Mucosa of gallbladder (tissue), 1 donor: ENCODE measurements at places on chromosomes 12 and 14.

DNA sequence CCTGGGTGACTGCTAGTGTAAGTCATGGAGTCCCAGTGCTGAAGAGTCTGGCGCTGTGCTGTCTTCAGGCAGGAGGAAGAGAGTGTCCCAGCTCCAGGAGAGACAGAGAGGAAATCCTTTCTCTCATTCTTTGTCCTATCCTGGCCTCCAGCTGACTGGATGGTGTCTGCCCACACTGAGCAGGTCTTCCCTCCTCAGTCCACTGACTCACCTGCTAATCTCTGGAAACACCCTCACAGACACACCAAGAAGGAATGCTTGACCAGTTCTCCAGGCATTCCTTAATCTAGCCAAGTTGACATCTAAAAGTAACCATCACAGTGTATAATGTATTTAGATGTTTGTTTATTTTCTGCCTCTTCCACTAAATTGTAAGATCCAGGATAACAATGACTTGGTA, 53.9 kb downstream of the EMP1 start:
- no peak for DNase-seq

- DNase-seq: no peak
Measured at GRCh38 chr12:116516657-116517056, 42.5 kb upstream of the MAP1LC3B2 start.

DNA sequence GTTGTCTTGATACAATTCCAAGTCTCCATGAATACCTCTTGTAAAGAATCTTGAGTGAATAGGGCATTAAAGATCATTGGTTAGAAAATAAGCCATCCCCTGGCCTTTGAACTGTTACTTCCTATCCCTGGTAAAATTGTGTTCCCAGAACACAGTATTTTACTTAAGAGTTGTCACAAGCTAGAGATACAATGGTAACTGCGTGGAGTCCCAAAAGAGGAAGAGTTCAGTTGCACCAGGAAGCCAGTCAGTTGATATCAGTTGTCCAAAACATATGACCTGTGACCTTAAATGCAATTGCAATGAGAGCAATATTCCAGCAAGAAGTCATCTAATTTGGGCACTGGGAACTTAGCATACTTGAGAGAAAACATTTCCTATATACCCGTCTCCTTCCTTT, 117.3 kb downstream of the NEDD1 start:
- no peak for DNase-seq

- DNase-seq: no peak
Measured at GRCh38 chr14:90857866-90858265, 41.6 kb upstream of the TTC7B start.

GRCh38 chr12:38175538-38175937, 141.0 kb upstream of the ALG10B start:
- DNase-seq: no peak

GRCh38 chr14:68937471-68938270, 41.4 kb downstream of the ACTN1 start:
- peak; percentile 84 for DNase-seq

DNA sequence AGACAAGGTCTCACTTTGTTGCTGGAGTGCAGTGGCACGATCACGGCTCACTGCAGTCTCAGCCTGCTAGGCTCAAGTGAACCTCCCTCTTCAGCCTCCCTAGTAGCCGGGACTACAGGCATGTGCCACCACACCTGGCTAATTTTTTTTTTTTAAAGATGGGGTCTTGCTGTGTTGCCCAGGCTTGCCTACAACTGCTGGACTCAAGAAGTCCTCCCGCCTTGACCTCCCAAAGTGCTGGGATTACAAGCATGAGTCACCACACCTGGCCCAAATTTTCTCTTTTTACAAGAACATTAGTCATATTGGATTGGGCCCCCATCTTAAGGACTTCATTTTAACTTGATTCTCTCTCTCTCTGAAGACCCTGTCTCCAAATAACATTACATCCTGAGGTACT, 7.0 kb upstream of the HECTD4 start:
- no peak for DNase-seq

- no peak for DNase-seq
Measured at GRCh38 chr14:87540339-87540738, 452.6 kb downstream of the GALC start.

GRCh38 chr12:65935906-65936901, 111.9 kb downstream of the HMGA2 start:
- no peak for DNase-seq

DNA sequence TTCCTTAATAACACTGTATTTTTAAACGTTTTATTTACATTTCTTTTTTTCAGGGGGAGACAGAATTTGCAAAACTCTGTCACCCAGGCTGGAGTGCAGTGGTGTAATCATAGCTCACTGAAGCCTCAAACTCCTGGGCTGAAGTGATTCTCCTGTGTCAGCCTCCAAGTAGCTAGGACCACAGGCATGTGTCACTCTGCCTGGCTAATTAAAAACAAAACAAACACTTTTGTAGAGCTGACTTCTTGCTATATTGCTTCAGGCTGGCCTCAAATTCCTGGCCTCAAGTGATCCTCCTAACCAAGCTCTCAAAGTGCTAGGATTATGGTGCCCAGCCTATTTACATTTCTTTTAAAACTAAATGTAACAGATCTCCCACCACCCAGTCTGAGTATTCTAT, 12.7 kb downstream of the CPSF6 start:
- DNase-seq: no peak

- DNase-seq: no peak
Measured at GRCh38 chr12:50933459-50934124, 18.8 kb upstream of the HIGD1C start.

DNA sequence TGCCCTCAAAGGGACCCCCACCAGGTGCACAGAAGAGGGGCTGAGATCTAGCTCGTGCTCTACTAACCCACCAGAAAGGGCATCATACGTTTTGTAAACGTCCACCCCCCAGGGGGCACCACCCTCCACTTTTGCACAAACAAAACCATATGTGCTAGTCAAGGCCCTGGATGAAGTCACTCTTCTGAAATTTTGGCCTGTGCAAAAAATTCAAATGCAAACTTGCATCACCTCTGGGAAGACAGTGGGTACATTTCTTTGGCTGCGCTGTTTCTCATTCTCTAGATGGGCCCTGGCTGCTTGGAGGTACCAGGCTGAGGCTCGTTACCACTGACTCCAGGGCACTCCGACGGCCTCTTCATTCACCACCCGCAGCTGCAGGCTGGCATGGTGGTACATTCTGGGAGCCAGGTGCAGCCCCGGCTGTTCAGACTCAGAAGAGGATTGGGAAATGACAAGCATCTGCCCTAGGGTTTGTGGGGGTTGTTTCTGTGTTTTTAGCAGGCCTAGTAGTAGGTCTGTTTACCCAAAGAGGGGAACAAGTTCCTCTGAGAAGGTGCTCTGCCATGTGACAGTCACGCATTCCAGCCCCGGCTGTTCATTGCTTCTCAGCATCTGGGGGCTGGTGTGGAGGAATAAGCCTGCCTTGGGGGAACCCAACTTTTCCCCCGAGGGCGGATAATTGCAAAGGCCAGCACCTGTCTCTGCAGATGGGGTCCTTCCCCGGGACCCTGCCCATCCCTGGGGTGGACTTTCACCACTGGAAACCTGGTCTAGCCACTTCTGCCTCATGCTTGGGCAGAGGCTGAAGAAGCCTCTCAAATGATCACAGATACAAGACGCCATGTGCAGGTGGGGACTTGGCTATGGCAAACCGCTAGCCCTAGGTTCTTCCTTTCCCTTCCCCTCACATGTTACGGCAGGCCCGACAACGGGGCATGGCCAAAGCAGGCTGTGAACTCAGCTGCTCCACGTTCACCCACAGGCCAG, 147.6 kb downstream of the DPF3 start:
- DNase-seq: peak; percentile 9

- DNase-seq: peak; percentile 8
Measured at GRCh38 chr14:104394409-104394851, 185.1 kb upstream of the C14orf180 start.

DNA sequence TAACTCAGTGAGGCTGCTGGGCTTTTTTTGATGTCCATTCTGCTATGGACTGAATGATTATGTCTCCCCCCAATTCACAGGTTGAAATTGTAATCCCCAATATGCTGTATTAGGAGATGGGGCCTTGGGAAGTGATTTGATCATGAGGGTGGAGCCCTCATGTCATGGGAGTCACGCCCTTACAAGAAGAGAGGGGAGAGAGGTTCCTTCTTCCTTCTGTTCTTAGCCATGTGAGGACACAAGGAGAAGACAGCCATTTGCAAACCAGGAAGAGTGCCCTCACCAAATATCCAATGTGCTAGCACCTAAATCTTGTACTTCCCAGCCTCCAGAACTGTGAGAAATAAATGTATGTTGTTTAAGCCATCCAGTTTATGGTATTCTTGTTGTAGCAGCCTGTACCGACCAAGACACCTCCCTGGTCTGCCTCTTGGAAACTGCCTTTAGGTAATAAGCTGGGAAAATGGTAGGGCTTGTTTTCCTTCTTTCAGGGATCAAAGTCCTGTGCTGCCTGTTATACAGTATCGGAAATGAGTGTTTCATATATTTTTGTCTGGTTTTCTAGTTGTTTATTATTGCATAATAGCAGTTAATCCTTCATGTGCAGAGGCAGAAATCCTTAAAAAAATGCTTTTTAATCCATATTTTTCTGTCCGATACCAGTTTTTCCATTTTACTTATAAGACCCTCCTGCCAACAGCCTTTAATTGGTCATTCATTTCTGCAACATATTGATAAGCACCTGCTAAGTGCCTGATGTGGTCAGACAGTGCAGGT, 16.3 kb downstream of the BORCS5 start:
- DNase-seq: no peak

DNA sequence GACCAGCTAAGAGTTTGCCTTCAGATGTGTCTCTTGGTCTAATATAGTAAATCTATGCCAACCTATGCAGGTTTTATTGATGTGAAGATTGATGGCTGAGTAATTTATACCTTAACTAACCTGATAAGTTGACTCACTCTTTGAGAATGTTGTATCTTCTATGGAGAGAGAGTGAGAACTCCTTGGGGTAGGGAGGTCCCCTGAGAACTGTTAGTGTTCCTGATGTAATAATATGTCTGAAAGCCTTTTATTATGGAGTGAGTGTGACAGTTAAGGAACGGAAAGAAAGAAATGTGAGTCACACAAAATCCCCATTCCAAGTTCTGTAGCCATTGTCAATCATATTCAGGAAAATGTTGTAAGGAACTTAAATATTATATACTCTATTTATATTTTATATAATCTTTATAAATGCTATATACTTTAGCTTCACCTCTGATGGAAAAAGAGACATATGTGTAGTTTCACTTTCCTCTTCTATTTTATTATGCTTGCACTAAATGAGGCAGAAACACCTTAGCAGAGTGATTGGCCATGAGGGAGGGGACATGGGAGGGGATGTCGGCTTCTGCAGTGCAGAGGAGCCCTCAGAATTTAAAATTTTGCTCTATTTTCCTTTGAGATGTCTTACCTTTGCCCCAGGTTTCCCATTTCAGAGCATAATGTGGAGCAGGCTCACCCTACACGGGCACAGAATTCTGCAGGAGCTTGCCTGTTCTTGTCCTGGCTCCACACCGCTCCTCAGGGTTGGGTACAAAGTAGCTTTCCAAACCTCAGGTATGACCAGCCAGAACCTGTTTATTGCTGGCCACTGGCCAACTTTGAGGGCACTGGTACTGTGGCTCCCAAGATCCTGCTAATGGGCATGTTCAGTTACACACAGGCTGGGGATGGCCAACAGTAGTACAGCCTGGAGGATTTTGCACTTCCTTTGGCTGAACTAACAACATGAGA, 57.7 kb downstream of the ARF6 start:
- DNase-seq: peak; percentile 81

- no peak for DNase-seq
Measured at GRCh38 chr14:89378119-89378518, 38.9 kb downstream of the FOXN3 start.

GRCh38 chr12:122889761-122890520, 6.0 kb downstream of the VPS37B start:
- no peak for DNase-seq

DNA sequence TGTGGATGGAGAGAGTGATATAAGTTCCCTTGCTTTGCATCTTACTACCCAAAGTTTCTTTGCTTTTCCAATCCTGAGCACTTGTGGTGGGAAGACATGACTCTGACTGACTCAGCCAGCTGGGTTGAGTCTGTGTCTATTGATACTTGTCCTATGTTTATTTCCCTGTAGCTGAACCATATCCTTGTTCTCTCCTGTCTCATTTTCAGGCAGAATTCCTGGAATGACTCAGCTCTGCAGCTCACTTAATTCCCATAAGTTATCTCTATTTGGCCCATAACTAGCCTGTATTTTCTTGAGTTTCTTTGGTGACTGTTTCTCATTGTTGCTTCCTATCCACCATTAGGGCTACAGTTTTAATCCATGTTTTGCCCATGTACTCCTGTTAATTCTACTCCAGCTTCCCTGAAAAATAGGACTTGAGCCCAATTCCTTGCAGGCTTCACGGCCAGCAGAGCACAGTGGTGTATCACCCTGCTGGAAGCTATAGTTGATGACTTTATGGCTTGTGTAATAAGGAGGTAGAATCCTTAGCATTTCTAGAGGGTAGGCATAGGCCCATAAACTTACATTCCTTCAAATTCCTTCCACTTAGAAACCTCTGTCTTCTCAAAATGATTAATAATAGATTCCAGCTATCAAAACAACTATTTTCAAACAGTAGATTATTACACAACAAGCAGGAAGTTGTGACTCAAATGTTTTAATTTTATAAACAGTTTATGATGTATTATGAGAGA, 183.1 kb downstream of the TMTC3 start:
- no peak for DNase-seq

GRCh38 chr14:89936654-89937185, 17.8 kb downstream of the EFCAB11 start:
- DNase-seq: no peak

DNA sequence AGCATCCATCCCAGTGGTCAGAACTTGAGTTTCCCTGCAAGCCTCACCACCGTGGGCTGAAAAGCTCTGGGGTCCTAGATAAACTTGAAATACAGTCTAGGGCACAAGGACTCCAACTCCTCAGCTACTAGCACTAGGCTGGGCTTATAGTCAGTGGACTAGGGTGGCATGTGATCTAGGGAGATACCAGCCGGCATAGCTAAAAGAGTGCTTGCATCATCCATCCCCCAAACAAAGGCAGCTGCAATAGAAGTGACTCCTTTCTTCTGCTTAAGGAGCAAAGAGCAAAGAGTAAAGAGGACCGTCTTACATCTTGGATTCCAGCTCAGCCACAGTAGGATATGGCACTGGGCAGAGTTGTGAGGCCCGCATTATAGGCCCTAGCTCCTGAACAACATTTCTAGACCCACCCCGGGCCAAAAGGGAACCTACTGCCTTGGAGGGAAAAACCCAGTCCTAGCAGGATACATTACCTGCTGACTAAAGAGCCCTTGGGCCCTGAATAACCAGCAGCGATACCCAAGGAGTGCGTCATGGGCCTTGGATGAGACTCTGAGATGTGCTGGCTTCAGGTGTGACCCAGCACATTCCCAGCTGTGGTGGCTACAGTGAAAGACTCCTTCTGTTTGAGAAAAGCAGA, 17.9 kb upstream of the SOS2 start:
- DNase-seq: no peak

DNA sequence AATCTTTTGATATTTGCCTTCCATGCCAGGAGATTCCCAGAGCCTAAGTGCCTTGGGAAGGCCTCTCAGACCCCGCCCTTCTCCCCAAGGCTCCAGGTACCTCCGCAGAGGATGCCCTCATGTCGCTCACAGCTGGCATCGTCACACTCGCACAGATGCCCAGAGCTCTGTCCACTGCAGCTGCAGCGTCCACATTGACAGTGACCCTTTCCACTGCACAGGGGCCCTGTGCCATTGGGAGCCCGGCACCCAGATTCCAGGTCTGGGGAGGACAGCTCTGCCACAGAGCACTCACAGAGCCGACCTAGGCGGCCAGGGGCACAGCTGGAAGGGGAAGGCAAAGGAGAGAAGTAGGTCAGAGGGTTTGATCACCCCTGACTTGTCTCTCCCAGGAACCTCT, 12.3 kb upstream of the CSAD start:
- no peak for DNase-seq

GRCh38 chr14:74962493-74962892, 7.1 kb upstream of the PGF start:
- DNase-seq: no peak
